ENCODE measurements at places on chromosomes 2 and 18.

DNA sequence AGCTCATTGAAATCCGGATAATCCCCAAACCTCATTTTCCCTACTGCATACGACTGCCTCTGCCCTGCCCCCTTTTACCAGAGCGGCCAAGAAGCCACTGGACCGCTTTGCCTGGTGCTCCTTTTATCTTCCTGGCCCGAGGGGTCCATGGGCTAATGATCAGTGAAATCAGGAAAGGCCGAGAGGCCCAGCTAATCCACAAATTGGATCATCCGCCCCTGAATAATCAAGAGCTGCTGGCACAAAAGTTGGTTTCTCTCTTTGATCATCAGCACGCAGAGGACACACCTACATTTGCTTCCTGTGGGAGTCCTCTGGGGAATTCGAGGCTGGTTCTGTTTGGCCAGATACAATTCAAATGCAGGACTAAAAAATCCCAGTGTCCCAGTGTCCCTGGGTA, 144.5 kb downstream of the INSIG2 start:
- no peak for DNase-seq

DNA sequence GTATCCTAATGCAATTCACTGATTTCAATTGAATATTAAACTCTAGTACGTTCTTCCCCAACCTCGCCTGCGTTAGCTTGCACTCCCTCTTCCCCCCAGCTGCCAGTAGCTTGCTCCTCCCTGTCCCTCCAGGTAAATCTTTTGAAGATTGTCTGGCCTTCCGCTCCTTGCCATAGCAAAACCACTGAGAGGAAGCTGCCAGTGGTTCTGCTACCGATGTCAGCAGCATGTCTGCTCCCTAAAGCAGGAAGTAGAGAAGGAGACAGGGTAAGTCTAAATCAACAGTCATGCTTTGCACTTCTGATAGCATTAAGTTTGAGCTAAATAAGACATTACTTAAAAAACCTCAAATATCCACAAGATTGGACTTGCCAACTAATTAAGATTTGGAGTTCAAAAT, 89.1 kb downstream of the SCN2A start:
- no peak for DNase-seq

GRCh38 chr2:85110991-85111560, 22.1 kb upstream of the TCF7L1 start:
- DNase-seq = no peak

DNA sequence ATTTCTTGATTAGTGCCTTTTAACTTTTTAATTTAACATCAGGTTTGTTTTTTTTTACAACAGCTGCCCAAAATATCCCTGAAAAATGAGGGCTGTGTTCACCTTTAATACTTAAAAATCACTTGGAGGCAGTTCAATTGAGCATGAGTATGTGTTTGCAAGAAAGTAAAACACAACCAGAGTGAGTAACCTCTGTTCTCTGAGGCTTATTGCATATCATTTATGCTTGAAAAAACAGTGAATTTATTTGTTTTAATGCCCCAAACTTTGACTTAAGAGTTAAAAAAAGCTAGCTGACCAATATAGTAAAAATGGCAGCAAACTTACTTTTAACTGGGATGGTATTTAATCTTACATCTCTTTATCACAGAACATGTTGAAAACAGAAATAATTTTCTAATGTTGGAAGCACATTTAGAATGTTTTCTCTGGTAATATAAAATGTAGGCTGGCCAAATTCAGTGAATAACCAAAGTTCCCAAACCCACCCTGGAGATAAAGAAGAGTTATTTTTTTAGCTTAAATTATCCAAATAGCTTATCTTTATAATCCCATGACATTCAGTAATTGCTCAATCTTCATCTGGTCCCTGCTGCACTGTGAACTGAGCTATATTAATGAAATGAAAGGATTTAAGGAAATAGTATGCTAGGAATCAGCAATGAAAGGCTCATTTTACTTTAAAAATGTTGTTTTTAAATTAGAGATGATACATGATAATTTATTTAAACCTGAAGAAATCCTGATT, 24.8 kb upstream of the EFEMP1 start:
- DNase-seq = no peak

DNA sequence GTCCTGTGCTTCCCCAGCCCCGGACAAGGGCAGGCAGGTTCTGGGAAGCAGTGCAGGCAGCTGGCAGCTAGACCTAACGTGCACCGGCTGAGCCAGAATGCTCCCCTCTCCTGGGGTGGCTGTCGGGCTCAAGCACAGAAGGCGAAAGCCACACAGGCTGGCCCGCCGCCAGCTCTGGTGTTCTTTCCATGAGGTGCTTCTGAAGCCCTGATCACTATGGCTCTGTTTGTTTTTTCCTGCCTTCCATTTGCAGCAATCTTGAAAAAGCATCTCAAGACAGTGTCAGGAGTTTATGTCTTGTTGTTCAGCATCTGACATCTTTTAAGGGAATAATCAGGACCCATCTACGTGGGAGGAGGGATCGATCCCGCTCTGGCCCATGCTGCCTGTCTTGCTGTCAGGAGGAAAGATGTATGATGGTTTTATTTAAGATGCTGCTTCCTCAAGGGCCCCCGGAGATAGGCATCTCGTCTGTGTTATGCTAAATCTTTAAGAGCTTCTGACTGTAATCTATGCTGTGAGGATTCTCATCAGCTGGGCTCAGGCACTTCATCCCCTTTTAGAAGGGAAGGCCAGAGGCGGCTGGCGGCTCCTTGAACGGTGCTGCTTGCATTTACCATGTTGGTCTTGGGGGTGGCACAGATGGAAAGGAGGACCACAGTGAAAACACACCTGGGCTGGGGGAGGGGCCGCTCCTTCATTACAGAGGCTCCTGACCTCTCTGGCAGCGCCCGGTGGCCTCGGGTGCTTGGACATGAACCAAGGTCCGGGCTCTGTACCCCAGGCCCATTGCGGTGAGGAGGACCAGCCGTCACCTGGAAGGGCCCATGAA, 118.5 kb upstream of the HDAC4 start:
- no peak for DNase-seq

- DNase-seq = no peak
These were observed 6.6 kb upstream of the TMEM214 start for GRCh38 chr2:27025861-27026851.
